ENCODE measurements at places on chromosomes 13 and 19.

GRCh38 chr13:51034906-51035305 lies 76.2 kb downstream of the C13orf42 start:
- peak; percentile 30 for DNase-seq

GRCh38 chr13:79387853-79388252 lies 18.2 kb downstream of the RBM26 start:
- DNase-seq = no peak

- DNase-seq = no peak
Measured at GRCh38 chr19:6958791-6959190, 62.4 kb downstream of the MBD3L2B start.

- no peak for DNase-seq
Measured at GRCh38 chr19:38274739-38275138, 10.4 kb downstream of the SPINT2 start.

DNA sequence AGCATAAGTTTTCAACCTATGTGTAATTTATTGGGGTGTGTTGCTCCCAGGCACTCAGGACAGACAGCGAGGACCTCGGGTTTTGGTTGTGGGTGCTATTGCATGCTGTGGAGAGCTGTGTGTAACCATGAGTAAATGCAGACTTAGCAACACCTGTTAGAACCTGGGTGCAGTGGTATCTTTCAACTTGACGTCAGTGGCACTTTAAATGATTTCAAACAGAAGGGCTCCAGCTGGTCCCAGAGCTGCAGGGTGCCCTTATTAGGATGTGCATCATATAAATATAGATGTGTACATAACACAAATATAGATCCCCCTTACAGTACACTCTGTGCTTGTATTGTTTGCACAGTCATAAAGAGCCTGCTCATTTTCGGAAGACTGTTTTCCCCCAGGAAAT lies 228.3 kb upstream of the IRS2 start:
- no peak for DNase-seq

GRCh38 chr19:49498475-49498874 lies 2.2 kb downstream of the RPS11 start:
- no peak for DNase-seq

- DNase-seq = peak; percentile 82
Measured at GRCh38 chr19:44745341-44745831, 3.1 kb upstream of the BCL3 start.

DNA sequence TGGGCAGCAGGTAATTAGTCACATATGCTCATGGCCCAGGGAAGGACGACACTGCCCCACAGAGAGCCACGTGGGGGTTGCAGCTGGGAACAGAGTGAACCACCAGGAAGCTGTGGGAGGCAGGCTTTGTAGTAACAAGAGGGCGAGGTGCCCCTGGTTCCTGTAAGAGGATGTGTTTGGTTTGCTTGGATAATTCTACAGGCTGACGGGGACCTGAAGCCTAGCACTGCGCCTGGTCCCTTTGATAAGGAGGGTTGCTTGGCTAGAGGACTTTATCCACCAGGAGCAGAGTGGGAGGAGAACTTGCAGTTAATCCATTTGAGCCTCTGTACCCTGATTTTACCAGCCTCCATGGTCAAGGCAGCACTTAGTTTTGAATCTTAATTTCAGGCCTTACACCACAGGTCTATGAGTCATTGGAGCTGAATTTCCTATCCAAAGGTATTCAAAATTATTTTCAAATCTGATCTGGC lies 67.4 kb upstream of the CLDN10 start:
- peak; percentile 17 for DNase-seq

DNA sequence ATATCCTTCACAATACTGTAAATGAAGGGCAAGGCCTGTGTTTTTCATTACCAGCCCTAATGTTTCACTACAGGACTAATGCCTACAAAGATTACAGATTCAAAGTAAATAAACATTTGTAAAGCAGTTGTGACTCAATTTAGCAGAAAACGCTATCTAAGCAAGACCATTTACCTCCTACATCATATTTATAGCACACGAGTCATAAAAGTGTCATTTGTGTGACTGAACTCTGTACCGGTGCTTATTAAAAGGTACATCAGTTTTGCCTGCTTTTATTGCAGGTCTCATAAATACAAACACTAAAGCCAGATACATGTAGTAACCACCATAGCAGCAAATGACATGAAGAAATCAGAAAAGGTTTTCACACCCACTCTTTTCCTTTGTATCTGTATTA lies 61.5 kb upstream of the SLC15A1 start:
- no peak for DNase-seq

GRCh38 chr19:3292958-3293529 lies 68.6 kb downstream of the CELF5 start:
- DNase-seq = no peak

- no peak for DNase-seq
Measured at GRCh38 chr19:30103981-30104380, 161.9 kb downstream of the URI1 start.

DNA sequence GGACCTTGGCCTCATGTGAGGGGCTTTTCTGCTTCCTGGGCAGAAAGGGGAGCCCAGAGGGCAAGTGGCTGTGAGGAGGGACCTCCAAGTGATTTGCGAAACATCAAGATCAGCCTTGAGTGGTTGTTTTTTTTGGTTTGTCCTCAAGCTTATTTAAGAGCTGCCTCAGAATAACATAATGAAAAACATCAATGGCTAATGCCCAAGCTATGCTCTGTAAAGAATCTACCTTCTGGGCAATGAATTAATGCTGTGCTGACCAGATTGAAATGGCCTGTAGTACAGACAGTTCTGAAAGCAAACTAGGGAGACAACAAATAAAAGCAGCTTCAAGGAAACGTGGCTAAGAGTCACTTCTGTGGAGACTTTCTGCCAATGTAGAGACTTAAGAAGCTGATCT lies 8.3 kb downstream of the TMEM255B start:
- no peak for DNase-seq

DNA sequence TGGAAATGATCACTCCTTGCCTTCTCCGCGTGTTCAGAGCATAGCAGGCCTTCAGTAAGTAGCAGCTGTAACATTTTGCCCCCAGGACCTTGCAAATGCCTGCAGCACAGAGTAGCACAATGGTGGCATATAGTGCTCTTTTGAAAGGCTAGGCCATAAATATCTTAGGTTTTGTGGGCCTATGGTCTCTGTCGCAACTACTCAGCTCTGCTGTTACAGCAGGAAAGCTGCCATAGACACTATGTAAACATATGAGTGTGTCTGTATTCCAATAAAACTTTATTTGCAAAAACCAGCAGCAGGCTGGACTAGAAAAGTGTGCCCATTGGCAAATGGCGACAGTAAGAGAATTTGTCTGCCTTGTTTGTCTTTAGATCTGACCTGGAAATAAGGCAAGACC lies 9.4 kb downstream of the ITPKC start:
- DNase-seq = no peak

- DNase-seq = peak; percentile 68
Measured at GRCh38 chr13:43229506-43229905, 206.1 kb downstream of the DNAJC15 start.

GRCh38 chr13:42073683-42074082 lies 25.2 kb downstream of the DGKH start:
- no peak for DNase-seq

DNA sequence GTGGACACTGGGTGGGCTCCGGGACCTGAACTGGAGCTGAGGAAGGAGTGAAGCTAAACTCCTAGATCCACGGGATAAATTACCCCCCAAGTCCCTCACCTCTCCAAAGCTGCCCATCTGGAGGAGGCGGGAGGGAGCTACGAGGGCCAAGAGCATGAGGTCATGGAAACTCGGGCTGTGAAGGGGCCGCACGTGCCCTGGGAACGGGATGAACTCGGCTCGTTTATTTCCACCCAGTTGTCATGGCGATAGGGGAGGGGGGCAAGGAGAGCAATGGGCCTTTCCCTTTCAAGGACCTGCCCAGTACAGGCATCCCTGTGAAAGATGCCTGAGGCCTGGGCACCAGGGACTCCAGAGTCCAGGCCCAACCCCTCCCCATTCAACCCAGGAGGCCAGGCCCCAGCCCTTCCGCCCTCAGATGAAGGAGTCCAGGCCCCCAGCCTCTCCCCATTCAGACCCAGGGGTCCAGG lies 3.8 kb downstream of the PPP1R12C start:
- peak; percentile 76 for DNase-seq

GRCh38 chr13:99991013-99991827 lies 9.6 kb downstream of the ZIC2 start:
- no peak for DNase-seq

DNA sequence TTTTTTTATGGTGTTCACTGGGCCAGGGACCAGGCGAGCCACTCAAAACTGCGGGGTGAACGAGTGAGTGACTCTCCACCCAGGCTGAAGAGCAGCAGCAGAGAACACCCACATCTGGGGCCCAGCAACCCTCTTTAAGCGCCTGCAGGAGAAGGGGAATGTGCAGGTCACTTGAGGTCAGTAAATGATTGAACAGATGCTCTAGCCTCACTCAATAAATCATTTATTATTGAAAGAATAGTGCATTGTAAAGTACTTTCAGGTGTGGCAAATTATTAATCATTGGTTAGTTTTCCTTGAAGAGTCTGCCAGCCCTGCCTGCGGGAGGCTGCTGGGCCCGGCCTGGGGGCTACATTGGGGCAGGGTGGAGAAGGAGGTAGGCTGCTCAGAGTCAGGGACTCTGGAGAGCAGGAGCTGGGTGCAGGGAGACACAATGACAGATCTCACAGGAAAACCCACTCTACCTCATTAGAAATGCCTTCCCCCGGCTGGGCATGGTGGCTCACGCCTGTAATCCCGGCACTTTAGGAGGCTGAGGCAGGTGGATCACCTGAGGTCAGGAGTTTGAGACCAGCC lies 42.5 kb downstream of the ABCC4 start:
- DNase-seq = peak; percentile 54

GRCh38 chr13:111343186-111343805 lies 22.9 kb downstream of the TEX29 start:
- no peak for DNase-seq

DNA sequence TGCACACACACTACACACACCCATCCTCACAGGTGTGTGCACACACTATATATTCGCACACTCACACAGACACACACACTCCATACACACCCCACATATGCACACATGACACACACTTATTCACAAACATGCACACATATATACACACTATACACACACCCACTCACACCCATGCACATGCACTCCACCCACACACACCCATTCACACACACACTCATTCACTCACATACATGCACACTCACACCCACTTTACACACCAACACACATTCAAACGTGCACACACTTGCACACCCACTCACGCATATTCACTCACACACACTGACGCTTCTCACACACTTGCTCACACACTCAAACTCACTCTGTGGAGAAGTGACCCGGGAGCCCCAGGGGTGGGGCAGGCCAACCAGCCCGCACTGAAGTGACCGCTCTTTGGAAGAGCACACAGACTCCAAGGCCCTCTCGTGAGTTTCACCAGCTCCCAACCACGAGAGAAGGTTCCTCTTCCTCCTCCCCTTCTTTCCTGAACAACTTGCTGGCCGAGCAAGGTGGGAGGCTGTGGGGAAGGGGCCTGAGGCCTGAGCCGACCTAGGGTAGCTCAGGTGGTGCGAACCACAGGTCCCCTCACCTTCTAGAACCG lies 86.1 kb upstream of the TM9SF2 start:
- no peak for DNase-seq

DNA sequence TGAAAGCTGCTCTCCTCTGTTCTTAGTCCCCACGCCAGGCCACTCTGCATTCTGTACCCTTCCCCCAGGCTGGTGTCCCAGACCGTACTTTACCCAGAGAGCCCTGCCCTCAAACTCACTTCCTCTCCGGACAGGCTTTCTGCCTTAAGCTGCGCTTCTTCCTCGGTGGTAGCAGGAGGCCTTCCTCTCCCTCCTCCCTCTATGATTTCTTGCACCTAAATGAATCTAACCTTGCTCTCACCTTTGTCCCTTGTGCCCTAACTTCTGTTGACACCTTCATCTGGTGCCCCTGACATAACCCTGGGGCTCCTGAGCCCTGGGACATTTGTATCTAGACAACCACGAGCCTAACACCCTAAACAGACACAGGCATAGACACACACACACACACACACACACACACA lies 29.6 kb upstream of the CEACAM21 start:
- DNase-seq = no peak

GRCh38 chr19:35165200-35166058 lies 10.9 kb downstream of the FXYD5 start:
- DNase-seq = no peak

DNA sequence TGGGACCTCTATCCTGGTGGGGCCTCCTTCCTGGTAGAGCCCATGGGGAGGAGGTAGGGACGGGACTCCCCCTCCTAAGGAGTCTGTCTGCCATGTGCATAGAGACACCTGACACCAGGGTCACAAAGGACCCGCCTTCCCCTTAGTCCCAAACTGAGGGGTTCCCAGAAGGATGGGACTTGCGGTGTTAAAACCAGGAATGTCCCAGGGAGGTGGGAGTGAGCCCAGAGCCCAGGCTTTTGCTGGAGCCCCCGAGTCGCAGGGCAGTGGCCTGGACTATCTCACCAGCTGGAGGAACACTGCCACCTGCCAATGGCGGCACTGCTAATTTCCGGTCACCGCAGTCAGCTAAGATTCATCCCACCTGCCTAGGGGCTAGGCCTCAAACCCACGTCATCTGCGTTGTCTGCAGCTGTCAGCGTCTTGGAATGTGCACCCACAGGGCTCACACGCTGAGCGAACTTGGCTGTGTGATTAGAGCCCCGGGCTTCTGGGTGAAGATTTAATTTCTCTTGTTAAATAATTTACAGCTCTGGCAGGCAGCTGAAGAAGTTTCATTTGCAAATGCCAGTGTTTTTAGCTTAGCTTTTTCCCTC lies 31.9 kb upstream of the ATP11A start:
- peak; percentile 70 for DNase-seq

DNA sequence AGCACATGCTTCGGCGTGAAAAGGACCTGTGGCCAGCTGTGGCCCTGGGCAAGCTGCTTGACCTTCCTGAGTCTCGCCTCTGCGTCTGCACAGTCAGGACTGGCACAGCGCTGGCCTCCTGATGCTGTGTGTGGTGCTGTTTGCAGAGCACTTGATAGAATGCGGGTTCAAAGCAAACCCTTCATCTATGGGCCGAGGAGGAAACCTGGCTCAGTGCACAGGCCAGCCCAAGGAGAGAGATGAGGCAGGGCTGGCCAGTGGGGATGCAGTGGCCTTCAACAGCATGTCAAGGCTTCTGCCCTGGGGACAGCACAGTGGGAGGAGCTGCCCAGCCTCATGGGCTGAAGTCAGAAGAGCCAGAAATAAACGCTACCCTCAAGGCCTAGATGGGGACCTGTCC lies 21.3 kb upstream of the VSTM2B start:
- no peak for DNase-seq

- DNase-seq = no peak
Measured at GRCh38 chr13:44268980-44269379, 104.6 kb upstream of the SERP2 start.

DNA sequence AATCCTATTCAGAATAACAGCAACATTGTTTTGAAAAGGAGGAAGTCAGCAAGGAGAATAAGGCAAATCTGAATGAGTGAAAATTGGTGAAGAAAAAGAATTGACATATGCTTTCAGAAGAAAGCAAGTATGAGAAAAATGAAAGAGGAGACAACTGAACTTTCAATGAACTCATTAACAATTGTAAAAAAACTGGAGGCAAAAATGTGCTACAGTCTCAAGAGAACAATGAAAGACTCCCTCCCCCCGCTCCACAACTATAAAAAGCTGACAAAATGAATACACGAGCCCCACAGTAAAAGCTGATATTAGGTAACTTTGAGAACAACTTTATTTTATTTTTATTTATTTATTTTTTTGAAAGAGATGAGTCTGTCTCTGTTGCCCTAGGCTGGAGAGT lies 373.1 kb downstream of the DIAPH3 start:
- DNase-seq = peak; percentile 47

GRCh38 chr13:40355126-40355724 lies 311.2 kb downstream of the FOXO1 start:
- no peak for DNase-seq

GRCh38 chr19:5343848-5344247 lies 3.2 kb upstream of the PTPRS start:
- peak; percentile 45 for DNase-seq

All from fibroblast of upper back skin (primary cell).